ENCODE measurements at places on chromosomes 16 and 17.

- H3K4me3 ChIP-seq = no peak within 1 kb of the TSS
- DNase-seq = no peak
- H3K36me3 ChIP-seq = no peaks in the 10 kb centered on the region
- no peak within 1 kb of the TSS for H3K27ac ChIP-seq
- H3K4me1 ChIP-seq = no peaks in the 10 kb centered on the region
- H3K27me3 ChIP-seq = peaks cover 43% of the 10 kb centered on the region
Observed at GRCh38 chr16:84239909-84240308, at the start of gene KCNG4. KCNG4 (minus strand) TSS chr16:84240012; CDS start chr16:84237485, 2,527 bp downstream.

DNA sequence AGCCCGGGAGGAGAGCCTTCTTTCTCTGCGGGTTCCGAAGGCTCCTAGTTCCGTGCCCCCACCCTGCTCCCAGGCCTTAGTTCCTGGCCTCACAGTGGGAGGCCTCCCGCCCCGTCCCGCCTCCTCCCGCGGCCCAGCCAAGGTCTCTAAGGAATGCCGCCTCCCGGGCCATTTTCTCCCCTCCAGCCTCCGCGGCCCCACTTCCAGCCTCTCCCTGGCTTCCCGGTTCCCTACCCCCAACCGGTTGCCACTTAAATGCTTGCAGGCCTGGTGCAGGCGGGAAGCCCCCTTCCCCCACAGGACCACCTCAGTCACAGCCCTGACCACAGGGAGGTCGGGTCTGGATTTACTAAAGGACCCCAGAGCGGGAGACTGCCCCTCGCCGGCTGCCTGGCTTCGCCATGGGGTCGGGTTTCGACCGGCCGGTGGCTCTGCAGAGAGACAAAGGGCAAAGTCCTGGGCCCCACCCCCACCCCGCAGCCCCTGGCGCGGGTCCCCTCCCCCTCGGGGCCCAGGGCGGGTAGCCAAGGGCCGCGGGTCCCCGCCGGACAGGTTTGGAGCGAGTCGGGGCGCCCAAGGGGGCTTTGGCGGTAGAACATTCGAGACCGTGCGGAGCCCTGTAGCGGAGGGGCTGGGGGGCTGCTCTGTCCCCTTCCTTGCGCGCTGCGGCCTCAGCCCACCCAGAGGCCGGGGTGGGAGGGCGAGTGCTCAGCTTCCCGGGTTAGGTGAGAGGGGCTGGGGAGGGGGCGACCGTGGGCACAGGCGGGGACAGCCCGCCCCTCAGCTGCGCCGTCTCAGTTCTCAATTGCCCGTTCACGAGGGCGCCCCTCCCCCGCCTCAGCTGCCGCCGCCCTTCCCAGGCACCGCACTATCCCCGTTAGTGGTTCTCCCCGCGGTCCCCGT, 16.4 kb downstream of the IGF2BP1 start:
- no peak for DNase-seq
- H3K27me3 ChIP-seq = peaks cover 28% of the 10 kb centered on the region
- H3K27ac ChIP-seq = peak overlapping the region; percentile 38
- no peaks in the 10 kb centered on the region for H3K36me3 ChIP-seq

- H3K4me1 ChIP-seq = peaks cover 1% of the 10 kb centered on the region
- H3K36me3 ChIP-seq = peaks cover 11% of the 10 kb centered on the region
- no peak overlapping the region for H3K4me3 ChIP-seq
- no peak for DNase-seq
Observed at GRCh38 chr16:22225060-22225459, 19.0 kb downstream of the EEF2K start.

GRCh38 chr17:4604111-4604644, 19.8 kb downstream of the SMTNL2 start:
- no peak overlapping the region for H3K27ac ChIP-seq
- H3K36me3 ChIP-seq = no peaks in the 10 kb centered on the region
- peaks cover 47% of the 10 kb centered on the region for H3K27me3 ChIP-seq
- H3K4me3 ChIP-seq = no peak overlapping the region
- DNase-seq = peak; percentile 13

- no peak overlapping the region for H3K4me3 ChIP-seq
- H3K27ac ChIP-seq = no peak overlapping the region
Observed at GRCh38 chr17:80969674-80970043, 22.0 kb upstream of the CHMP6 start.

GRCh38 chr16:66204756-66205155, 161.7 kb upstream of the CDH5 start:
- H3K4me3 ChIP-seq = no peak overlapping the region
- peaks cover 17% of the 10 kb centered on the region for H3K27me3 ChIP-seq
- no peak for DNase-seq
- H3K27ac ChIP-seq = no peak overlapping the region

- no peak overlapping the region for H3K4me3 ChIP-seq
- H3K27ac ChIP-seq = no peak overlapping the region
- H3K27me3 ChIP-seq = no peaks in the 10 kb centered on the region
- no peaks in the 10 kb centered on the region for H3K36me3 ChIP-seq
Observed at GRCh38 chr16:53991754-53992378, 287.9 kb downstream of the FTO start.

- H3K4me3 ChIP-seq = no peak overlapping the region
- H3K27ac ChIP-seq = no peak overlapping the region
- H3K4me1 ChIP-seq = peaks cover 21% of the 10 kb centered on the region
- DNase-seq = no peak
- H3K36me3 ChIP-seq = no peaks in the 10 kb centered on the region
- peaks cover 3% of the 10 kb centered on the region for H3K27me3 ChIP-seq
Observed at GRCh38 chr17:47243737-47244598, 9.7 kb upstream of the ITGB3 start.

DNA sequence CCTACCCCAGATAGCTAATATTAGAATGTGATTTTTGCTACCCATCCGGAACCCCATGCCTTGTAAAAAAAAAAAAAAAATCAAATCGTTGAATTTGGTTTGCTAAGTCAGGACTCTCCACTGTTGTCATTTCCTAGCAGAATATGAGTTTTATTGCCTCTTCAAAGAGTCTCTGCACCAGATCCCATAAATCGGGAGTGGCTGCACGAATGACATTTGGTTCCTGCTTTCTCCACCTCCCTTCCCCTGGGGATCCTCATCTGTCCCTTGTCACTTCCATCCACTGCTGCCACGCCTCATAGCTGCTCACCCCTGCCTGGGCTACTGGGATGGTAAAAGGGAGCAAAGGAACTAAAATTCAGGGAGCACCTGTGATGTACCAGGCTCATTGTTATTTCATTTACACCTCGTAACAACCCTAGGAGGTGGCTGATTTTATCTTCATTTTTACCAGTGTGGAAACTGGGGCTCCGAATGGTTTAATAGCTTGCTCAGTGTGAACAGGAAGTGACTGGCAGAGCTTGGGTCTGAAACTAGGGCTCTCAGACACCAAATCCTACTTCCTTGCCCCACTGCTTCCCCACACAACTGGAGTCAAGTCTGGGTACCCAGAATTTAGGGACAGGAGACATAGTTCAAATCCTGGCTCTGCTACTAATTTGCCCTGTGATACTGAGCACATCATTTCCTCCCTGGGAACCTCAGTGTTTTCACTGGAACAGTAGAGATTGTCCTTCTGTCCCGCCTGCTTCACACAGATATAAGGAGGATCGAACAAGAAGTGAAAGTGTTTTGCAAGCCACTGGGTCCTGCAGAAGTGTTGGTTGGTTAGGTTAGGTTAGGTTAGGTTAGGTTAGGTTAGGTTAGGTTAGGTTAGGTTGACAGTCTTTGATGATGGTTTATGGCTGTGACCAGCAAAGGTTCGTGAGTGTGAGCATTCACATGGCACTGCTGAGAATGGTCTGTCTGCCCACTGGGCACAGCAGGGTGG, 585 bp upstream of the KRT36 start:
- H3K27me3 ChIP-seq = peaks cover 3% of the 10 kb centered on the region
- H3K4me3 ChIP-seq = no peak overlapping the region
- no peak for DNase-seq
- H3K4me1 ChIP-seq = peaks cover 31% of the 10 kb centered on the region

DNA sequence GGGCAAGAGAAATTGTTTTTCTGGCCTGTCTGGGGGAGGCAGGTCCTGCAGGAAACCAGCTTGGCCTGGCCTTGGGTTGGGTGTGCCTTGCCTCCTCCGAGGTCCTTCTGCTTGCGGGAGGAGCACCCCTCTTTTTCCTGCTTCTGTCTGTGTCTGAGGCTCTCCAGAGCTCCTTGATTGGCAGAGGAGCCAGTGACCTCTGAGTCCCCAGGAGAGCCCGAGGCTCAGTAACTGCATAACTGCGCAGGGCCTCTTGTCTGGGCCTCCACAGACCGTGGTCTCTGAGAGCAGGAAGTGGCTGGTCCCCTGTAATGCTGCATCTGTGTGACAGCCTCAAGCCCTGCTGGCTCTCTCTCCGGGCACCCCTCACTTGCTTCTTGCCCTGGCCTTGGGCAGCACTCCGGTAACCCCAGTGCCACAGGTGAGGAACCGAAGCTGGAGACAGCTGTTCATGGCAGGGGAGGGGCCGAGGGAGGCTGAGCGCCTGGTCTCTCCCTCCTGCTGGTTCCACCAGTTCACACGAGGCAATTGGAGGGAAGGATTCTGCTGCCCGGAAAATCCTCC, 1.6 kb downstream of the CAPN15 start:
- peaks cover 39% of the 10 kb centered on the region for H3K4me1 ChIP-seq
- no peak for DNase-seq
- H3K27ac ChIP-seq = peak overlapping the region; percentile 98
- peaks cover 14% of the 10 kb centered on the region for H3K27me3 ChIP-seq
- H3K36me3 ChIP-seq = peaks cover 8% of the 10 kb centered on the region

GRCh38 chr16:78478267-78478861, 378.9 kb downstream of the WWOX start:
- H3K36me3 ChIP-seq = no peaks in the 10 kb centered on the region
- H3K27ac ChIP-seq = no peak overlapping the region
- no peak overlapping the region for H3K4me3 ChIP-seq
- H3K4me1 ChIP-seq = no peaks in the 10 kb centered on the region
- H3K27me3 ChIP-seq = no peaks in the 10 kb centered on the region

DNA sequence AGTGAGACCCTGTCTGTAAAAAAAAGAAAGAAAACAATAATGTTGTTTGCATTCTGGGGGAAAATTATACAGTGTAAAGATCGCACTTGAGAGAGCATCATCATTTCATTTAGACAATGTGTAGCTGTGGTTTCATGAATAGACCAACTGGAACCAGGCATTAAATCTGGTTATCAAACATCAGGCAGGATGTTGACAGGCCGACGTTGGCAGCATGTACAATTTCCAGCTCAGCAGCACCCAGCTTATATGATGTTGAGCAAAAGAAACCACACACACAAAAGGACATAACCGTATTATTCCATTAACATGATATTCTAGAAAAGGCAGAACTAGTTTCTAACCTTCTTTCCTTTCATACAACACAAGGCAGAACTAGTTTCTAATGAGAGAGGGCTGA, 5.8 kb downstream of the MARVELD3 start:
- H3K27ac ChIP-seq = no peak overlapping the region
- H3K4me1 ChIP-seq = no peaks in the 10 kb centered on the region
- H3K4me3 ChIP-seq = no peak overlapping the region
- no peaks in the 10 kb centered on the region for H3K36me3 ChIP-seq

GRCh38 chr17:72576289-72576759, 455.5 kb downstream of the SOX9 start:
- H3K27me3 ChIP-seq = peaks cover 16% of the 10 kb centered on the region
- no peak overlapping the region for H3K27ac ChIP-seq
- no peaks in the 10 kb centered on the region for H3K36me3 ChIP-seq
- no peak for DNase-seq
- no peak overlapping the region for H3K4me3 ChIP-seq

DNA sequence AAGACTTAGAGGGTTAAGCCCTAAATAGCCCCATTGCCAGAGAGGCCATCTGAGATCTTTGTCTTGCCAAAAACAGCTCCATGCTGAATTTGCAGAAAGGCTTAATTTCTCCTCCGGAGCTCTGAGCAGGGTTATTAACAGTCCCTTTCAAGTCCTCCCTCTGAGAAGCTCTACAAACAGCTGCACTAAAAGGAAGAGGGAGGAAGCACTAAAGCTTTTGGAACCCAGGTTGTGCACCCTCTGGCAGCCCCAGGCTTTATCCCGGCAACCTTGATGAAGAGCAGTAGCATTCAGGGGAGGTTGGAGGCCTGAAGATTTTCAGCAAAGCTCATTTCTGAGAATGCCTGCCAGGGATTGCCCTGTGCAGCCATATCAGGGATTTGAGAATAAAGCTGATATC, 554.7 kb downstream of the RBFOX1 start:
- no peaks in the 10 kb centered on the region for H3K27me3 ChIP-seq
- H3K27ac ChIP-seq = no peak overlapping the region
- H3K36me3 ChIP-seq = peaks cover 9% of the 10 kb centered on the region
- H3K4me3 ChIP-seq = no peak overlapping the region
- H3K4me1 ChIP-seq = no peaks in the 10 kb centered on the region

DNA sequence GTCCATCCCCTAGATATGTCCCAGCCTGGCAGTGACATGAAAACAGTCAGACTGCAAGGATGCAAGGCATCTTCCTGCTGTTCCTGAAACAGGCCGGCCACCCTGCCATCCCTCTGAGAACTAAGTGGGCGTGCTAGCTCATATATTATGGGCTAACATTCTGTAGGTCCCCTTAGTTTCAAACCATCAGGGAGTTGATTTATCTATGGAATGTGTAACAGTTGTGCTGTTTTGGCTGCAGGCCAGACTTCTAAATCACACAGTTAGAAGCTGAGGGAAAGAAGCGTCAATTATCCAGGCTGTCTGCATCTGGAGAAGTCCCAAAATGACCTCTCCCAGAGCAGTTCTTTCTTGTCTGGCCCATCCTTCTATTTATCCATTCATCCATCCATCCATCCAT, 102.7 kb upstream of the DNAH9 start:
- no peaks in the 10 kb centered on the region for H3K4me1 ChIP-seq
- peaks cover 15% of the 10 kb centered on the region for H3K36me3 ChIP-seq
- H3K27ac ChIP-seq = no peak overlapping the region
- H3K27me3 ChIP-seq = peaks cover 1% of the 10 kb centered on the region
- H3K4me3 ChIP-seq = no peak overlapping the region

- peak overlapping the region; percentile 94 for H3K27ac ChIP-seq
- no peak for DNase-seq
- H3K27me3 ChIP-seq = peaks cover 2% of the 10 kb centered on the region
- H3K4me1 ChIP-seq = peaks cover 57% of the 10 kb centered on the region
Observed at GRCh38 chr17:38743556-38744171, 4.5 kb downstream of the PCGF2 start.

DNA sequence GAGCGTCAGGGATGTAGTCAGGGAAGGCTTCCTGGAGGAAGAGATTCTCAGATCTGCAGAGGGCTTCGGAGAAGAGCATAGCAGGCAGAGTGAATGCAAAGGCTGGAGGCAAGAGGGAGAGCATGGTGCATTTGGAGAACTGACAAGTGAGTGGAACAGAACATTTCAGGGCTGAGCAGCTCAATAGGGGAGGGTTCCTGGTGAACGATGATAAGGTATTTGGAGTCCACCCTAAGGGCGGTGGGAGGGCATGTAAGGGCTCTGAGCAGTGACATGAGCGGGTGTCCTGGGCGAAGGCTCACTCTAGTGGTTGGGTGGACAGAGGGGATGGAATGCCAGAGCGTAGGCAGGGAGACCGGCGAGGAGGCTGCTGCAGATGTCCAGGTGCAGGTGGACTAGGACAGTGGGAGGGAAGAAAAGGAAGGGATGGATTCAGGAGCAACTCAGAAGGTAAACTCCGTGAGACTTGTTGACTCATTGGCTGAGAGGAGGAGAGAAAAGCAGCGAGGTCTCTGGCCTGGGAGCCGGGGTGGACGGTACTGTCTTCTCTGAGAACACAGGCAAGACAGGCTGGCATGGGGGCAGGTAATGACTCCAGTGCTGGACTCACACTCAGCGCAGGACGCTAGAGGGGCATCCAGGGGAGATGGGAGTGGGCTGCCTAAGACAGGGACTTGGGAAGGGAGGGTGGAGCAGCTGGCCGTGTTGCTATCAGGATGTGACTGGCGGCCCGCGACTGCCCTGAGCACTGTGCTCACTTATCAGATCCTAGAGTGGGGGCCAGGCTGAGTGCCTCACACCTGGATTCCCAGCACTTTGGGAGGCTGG, 1.4 kb upstream of the PITPNA start:
- no peak overlapping the region for H3K27ac ChIP-seq
- H3K36me3 ChIP-seq = no peaks in the 10 kb centered on the region
- peaks cover 6% of the 10 kb centered on the region for H3K27me3 ChIP-seq
- H3K4me1 ChIP-seq = peaks cover 34% of the 10 kb centered on the region
- peak overlapping the region; percentile 11 for H3K4me3 ChIP-seq
